NCI-H510A (cell line): ENCODE measurements at places on chromosomes 16 and 17.
A peak's percentile ranks its signal among the peaks of the same experiment; 100 is the strongest.

DNA sequence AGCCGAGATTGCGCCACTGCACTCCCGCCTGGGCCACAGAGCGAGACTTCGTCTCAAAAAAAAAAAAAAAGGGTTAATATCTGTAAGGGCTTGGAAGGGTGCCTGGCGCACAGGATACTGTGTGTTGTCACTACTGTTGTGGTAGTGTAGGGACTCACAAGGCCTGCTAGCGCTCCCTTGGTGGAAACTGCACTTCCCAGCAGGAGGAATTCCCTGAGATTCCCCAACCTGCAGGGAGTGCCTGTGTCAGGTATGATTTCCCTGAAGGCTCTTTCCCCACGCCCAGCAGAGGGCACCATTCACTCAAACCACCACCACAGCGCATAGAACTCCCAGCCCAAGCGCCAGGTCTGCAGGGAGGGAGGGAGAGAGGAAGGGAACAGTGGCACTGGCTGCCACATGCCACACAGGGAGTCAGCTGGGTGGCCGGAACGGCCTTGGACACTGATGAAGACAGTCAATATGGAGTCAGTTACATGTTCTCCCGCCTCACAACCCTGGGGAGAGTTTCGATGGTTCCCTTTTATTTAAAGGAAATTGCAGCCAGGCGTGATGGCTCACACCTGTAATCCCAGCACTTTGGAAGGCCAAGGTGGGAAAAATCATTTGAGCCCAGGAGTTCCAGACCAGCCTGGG lies 32.7 kb upstream of the CDH1 start:
- peak; percentile 62 for DNase-seq

DNA sequence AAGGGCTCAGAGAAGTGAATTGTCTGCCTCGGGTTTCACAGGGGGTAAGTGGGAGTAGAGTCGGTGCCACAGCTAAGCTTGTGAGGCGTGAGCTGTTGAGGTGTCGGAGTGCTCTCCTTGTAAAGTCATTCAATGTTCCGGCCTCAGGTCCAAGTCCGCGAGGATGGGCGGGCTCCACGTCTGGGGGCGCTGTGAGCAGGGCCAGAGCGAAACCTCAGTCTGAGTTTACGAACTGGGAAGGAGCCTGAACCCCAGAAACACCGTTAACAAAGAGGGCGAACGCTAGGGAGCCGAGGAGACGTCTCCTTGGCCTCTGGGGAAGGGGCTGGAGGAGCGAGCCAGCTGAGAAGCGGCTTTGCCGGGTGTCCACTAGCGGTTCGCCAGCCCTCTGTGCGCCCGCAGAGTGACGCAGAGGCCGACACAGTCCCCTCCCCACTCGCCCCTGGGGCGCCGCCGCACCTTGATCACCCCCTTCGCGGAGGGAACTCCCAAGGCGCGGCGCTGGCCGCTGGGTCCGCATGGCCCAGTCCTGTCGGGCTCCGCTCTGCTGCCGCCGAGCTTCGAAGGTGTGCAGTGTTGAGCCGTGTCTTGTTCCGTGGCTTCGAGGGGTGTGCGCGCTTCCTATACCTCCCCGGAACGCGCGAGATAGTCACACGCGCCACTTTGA lies 4.9 kb downstream of the IRX3 start:
- no peak for DNase-seq

GRCh38 chr17:20926532-20926931 lies 116.3 kb downstream of the USP22 start:
- DNase-seq = no peak

GRCh38 chr16:21302898-21303528 lies 24.9 kb upstream of the CRYM start:
- no peak for DNase-seq

- no peak for DNase-seq
Observed at GRCh38 chr16:84527532-84528269, 23.2 kb upstream of the MEAK7 start.

DNA sequence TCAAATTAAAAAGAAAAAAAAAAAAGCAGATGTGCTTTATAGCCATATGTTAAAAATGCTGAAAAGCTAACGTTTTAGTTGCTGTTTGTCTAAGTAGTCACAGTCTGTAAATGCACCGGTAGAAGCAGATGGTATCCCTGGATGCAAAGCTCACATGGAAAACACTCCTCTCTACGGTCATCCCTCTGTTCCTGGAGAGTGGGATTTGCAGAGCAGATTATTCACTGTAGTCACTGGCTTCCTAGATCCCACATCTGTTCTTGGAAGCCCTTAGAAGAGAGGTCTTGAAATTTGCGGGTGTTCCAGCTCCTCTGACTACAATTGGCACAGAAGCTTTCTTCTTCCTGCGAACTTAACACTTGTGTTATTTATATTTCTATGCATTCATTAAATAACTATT lies 186.6 kb downstream of the PMP22 start:
- no peak for DNase-seq

DNA sequence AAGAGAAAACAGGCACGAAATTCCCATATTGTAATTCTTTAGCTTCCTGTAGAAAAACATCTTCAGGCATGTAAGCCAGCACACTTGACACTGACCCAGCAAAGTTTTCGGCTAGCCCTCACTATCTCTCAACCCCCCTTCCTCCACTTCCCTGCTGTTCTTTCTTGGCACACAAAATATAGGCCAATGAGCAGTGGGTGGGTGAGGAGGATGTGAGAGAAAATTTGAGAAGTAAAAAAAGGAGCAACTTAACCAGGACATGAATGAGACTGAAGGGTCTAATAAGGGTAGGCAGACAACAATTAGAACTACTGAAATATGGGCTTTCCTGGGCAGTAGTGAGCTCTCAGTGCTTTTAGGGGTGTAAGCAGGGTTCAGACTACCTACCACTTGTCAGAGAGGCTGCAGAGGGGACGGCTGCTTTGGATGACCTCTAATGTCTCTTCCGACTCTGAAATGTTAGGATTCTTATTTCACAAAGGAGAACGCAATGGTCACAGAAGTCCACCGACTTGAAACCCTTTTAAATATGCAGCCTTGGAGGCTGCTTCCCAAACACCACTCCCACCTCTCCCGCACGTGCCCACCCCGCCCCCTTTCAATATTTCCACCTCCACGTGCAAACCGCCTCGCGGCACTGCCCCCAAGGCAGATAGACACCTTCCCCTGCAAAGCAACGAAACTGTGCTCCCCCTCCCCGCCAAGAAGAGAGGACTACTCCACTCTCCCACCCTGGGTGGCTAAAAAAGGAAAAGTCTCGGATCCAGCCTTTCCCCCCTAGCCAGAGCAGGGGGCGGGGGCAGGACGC lies 889 bp downstream of the MBTD1 start:
- DNase-seq = peak; percentile 24

DNA sequence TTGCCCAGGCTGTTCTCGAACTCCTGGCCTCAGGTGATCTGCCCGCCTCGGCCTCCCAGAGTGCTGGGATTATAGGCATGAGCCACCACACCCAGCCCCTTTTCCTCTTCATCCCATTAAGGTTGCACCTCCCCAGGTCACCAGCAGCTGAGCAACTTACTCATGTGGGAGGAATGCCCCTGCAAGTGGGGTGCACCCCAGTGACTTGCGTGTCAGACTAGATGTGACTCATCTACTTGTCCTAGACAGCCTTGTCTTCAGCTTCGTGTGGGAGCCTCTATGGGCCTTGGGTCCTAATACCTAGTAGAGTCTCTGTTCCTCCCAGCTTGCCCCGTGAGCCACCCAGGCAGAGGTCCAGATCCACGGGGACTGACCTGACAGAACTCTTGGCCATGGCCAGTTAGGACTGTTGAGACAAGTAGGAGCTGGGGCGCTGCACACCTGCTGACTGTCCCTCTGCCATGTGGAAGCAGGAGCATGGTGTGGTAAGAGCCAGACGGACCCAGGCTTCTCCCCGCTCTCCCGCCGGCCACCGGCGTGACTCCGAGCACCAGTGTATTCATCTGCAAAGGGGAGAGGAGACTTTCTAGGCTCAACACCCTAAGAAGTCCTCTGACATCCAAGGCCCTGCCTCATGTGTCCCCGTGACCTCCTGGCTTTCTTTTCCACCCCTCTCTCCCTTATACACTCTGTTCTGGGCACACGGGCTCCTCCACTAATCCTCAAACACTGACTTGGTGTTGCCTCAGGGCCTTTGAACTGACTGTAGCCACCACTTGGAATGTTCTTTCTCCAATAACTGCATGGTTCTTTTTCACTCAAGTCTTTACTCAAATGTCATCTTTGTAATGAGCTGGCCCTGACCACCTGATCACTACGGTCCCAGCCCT lies 11.6 kb upstream of the CBX4 start:
- DNase-seq = no peak

DNA sequence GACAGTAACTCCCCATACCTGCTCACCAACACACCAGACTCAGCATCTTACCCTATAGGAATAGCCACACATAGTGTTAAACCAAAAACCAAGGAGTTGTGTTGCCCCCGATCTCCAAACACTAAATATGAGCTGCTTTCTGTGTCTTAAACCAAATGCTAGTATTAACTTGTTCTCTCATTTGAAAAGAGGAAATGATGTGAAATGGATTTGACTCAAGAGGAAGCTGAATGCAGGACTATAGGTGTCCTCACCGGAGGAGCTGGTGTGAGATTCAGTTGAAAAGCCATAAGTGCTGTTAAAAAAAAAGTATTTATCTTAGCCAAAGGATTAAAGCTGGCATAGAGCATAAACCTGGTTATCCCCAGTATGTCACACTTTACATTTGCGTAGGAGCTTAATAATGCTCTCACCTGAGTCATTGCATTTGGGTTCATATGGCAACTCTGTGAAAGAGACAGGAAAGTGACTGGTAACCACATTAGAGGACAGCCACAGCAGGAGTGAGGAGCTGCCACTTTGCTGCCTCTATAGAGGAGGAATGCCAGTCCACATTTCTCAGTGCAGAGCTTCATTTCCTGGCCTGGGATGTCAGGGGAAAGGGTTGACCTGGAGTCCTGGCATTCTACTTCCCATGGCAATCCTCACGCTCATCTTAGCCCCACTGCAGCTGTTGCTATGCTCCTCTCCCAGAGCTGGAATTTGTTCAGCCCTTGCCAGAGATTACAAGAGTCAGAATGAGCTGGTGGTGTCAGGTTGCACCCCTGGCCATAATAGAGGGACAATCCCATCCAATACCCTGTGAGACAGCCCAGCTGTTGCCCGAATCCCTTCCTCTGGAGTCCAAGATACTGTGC lies 143.3 kb upstream of the ANKFN1 start:
- peak; percentile 58 for DNase-seq
